Effector CD8-positive, alpha-beta T cell (primary cell): ENCODE measurements at places on chromosomes 4 and X.

DNA sequence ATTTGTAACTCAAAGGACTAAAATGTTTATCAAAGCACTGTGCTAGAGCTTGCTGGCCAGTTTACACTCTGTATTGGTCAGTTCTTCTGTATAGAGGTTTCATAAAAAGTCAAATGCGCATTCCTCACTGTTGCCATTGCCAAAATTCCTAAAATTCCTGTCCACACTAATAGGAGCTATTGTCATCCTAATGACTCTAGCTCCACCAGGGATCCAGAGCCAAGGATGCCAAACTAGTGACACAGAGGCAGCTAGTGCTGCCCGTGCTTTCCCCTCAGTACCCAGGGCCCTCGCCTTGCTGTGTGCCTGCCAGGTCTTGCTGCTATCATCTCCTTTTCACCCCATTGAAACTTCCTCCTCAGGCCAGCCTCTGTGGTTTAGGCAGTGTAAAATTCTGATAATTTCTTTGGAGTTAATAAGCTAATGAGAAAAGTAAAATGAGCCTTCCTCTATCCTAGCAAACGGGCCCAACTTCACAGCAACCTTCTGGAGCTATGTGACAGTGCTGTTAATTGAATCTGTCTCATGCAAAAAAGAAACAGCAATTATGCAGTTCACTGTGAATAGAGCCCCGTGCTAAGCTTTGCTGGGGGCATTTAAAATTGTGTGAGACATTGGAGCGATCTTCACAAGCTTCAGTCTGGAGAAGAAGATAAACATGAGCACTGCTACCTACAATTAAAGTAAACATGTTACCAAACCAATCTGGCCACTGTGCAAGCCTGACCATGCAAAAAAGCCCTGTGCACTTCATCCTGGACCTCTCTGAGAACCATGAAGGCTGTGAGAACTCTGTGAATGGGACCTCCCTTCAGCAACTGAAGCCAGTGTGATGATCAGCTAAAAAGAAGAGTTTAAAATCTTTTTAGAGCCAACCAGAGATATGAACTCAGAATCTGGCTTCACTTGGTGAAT is 43.1 kb upstream of the FGF2 start:
- no peak for DNase-seq

DNA sequence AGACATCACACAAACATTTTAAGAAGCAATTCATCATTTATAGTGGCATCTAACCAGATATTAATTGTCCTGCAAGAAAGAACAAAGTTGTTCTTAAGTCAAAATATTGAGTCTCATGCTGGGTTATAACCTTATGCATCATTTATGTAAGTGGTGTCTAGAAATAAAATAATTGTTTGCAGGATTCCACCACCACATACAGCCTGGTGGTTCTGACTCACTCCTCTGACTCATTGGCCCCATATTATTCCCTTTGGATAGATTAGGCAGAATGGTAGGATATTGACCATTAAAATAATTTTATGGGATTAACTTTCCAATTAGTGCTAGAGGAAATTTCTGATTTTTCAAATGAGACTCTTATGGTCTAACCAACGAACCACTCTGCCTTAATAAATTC is 384.5 kb downstream of the GRXCR1 start:
- no peak for DNase-seq

DNA sequence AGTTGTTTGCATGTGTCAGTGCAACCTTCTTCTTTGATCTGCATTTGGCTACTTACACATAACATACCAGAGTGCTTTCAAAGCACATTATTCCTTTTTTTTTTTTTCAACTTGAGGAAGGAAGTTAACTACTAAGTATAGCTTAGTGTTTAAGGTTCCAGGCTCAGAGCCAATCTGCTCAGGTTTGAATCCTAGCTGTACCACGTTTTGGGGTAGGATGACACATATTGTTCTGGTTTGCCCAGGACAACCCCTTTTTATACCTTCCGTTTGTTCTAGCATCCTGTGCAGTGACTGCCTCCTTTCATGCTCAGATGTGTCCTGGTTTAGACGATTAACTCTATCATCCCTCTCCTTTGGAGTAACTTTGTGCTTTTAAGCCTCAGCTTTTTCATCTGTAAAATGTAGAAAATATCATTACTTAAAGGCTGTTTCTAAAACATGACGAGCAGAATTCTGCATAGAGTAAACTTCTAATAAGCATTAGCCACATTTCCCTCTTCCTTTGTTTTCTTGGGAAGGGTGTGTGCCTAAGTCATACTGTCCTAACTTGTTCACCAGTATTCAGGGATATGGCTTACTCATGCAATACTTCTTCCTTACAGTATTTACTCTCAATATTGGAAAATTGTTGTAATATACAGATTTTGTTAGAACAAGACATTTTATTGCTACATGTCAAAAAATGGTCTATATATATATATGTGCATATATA is 281.3 kb downstream of the C4orf33 start:
- DNase-seq, result no peak

GRCh38 chrX:24805201-24805600 is 111.5 kb downstream of the POLA1 start:
- DNase-seq, result no peak

- no peak for DNase-seq
Observed at GRCh38 chr4:37467223-37467622, 219.0 kb downstream of the RELL1 start.

- no peak for DNase-seq
Observed at GRCh38 chrX:37641859-37642258, 43.7 kb upstream of the XK start.

DNA sequence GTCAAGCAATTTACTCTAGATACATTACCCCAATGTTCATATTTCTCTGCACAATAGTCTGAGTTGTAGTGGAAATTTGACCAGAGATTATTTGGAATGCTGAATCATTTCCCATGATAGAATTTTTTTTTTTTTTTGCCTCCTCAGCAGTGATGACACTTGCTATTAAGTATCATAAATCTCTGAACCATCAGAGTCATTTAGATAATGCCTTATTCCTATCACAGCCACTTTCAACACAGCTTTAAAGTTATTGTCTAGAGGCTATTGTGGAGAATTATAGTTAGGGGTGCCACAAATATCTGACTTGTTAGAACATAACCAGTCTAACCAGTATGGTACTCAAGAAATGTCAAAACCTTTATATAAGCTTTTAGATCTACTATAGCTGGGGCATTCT is 79.8 kb downstream of the LCORL start:
- DNase-seq, result no peak

GRCh38 chrX:87874043-87874442 is 356.4 kb downstream of the KLHL4 start:
- no peak for DNase-seq

GRCh38 chr4:183284965-183285364 is 35.1 kb downstream of the CLDN22 start:
- DNase-seq, result no peak

DNA sequence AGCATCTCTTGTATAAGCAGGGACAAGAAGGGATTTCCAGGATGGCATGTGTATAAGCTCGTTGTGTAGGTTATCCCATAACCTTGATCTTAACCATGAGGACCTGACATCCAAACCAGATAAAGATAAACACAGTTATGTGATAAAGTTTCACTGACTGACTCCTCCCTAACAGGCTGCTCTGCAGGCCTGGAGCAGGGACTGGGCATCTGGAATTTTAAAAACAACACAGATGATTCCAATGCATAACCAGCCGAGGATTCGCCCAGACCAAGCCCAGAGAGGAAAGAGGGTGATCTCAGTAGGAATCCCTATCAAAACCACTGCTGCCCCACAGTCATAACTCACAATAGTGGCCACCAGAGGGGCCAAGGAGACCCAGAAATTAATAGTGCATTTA is 22.7 kb downstream of the KLF3 start:
- no peak for DNase-seq

DNA sequence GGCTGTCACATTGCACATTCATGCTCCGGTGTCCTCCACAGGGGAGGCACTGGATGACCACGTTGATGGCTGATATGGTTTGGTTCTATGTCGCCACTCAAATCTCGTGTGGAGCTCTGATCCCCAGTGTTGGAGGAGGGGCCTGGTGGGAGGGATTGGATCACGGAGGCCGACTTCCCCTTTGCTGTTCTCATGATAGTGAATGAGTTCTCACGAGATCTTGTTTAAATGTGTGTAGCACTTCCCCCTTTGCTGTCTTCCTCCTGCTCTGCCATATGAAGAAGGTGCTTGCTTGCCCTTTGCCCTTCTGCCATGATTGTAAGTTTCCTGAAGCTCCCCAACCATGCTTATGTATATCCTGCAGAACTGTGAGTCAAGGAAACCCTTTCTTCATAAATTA is 22.3 kb upstream of the NAT8L start:
- DNase-seq, result no peak

DNA sequence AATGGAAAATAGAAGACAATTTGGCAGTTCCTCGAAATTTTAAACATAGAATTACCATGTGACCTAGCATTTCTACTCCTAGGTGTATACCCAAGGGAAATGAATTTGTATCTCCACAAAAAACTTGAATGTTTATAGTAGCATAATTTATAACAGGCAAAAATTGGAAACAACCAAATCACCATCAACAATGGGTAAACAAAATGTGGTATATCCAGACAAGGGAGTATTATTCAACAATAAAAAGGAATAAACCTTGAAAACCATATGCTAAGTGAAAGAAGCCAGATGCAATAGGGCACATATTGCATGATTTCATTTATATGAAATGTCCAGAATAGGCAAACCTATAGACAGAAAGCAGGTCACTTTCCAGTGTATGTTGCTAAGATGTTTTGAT is 83.8 kb downstream of the SNX25 start:
- no peak for DNase-seq

DNA sequence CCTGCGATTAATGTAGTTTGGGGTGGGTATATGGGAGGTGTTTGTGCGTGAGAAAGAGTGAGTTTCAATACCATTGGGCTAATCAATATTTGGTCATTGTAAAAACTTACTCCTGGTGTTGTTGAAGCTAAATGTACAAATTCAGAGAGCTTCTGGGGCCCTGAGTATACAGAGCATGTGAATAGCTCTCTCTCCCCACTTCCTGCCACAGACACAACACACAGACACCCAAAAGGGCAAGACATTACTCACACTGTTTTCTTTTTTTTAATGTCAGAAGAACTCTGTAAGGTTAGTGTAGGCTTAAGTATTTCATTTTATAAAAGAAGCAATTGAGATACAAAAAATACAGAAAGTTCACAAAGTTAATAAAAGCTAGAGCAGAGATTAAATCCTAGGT is 151.3 kb upstream of the KCNIP4 start:
- DNase-seq, result no peak

DNA sequence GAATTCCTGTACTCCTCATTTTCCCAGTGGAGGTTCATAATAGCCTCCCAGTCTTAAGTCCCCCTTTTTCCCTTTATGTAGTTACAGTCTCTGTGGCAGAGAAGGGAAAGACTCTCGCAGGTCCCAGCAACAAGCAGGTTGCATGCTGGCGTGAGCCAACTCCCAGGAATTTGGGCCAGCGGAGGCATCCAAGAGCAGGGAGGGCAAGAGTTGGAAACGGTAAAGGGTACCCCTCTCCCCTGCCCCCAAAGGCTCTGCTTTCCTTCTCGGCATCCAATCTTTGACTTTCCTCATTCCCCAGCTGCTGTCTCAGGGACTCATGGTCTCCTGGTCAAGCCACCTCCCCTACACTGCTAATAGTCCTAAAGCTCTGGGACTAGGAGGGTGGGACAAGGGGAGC is 15.4 kb upstream of the HSFX2 start:
- no peak for DNase-seq

DNA sequence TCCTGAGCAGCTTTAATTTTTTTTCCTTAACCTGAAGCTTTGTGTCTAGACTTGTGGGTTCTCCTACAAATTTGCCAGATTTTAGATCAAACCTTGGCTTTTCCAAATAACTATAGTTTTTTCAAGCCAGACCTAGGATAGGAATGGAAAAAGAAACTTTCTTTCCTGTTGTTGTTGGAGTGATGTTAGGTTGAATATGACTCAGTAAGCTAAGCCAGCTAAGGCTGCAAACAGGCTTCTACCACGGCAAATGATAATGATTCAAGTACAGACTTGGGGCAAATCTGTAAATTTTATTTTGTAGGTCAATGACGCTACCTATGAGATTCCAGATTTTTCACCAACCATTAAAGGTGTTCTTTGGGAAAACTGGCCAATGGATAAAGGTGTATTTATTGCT is 45.6 kb downstream of the WDR19 start:
- no peak for DNase-seq

GRCh38 chr4:138952411-138952810 is 63.2 kb upstream of the NOCT start:
- DNase-seq, result no peak

- DNase-seq, result no peak
Observed at GRCh38 chr4:159229164-159229563, 126.3 kb downstream of the RAPGEF2 start.

- DNase-seq, result no peak
Observed at GRCh38 chr4:75924309-75924827, 16.4 kb downstream of the NAAA start.

DNA sequence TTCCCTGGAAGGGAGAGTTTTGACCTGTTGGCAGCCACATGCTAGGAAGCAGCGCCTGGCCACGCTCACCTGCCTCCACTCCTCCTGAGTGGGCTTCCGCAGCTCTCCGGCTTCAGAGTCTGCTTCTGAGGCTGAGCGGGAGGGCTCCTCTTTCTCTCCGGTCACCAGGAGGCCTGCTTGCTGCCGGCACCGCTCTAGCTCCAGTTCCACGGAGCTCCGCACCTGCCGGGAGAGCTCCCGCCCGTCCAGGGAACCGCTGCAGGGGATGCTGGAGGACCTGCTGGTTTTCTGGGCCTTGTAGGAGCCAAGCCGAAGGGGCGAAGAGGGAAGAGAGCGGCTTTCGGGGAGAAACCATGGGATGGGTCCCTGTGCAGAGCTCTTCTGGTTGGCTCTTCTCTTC is 26.0 kb downstream of the PPEF2 start:
- no peak for DNase-seq

- DNase-seq, result no peak
Observed at GRCh38 chr4:8025668-8026067, 86.0 kb upstream of the AFAP1 start.

GRCh38 chr4:140367738-140368137 is 5.7 kb upstream of the SCOC start:
- DNase-seq, result no peak

DNA sequence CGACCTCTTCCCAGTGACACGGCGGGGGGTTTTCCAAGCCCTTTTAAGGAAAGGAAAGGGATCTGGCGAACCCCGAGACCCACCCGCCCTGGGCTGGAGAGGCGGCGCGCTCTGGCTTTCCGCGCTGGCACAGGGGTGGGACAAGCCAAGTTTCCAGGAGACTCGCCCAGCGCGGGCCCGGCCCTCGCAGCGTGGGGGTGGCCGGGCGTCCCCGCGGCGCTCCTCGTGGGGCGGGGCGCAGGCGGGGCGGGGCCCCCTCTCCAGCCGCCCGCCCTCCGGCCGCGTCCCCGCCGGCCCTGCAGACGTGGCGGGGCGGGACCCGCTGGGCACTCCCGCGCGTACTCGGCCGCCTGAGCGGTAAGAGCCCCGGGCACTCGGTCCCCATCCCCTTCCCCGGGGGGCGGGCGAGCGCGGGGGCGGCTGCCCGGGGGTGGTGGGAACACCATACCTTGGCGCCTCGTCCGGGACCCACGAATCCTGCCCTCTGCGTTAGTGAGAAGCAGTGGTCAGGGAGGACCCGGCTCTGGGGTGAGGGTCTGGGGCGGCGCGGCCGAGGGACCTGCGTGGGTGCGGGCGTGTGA is at the start of gene FAM114A1:
FAM114A1 (plus strand) TSS at position 329 of the 581 bp plus-strand sequence. CDS start 10,273 bp downstream, outside the sequence.
- no peak for DNase-seq

- DNase-seq, result no peak
Observed at GRCh38 chr4:56681853-56682525, 893 bp upstream of the HOPX start.
